ENCODE measurements at places on chromosomes 13 and 19.

DNA sequence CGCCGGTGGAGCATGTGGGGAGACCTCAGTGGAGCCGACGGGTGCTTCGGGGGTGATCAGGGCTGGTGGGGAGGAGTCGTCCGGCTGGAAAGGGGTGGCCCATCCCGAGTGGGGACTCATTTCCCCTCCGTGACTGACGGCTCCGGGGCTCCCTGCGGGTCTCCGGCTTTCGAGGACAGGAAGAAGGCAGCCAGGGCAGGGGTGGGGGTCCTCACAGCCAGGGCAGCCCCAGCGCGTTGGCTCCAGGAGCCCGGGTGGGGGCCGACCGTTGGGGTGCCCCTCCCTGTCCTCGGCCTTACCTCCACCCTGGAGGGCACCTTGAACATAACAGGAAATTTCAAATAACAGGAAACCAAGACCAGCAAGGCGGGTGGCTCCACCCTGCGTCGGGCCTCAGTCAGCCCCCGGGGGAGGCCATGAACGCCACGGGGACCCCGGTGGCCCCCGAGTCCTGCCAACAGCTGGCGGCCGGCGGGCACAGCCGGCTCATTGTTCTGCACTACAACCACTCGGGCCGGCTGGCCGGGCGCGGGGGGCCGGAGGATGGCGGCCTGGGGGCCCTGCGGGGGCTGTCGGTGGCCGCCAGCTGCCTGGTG, at the start of gene S1PR4:
Gene S1PR4, plus strand, starts transcription at position 393 of the 596 bp plus-strand sequence. Its CDS starts 24 bp downstream, at position 417.
- DNase-seq: peak; percentile 79

GRCh38 chr13:84571264-84571663, 689.0 kb upstream of the SLITRK1 start:
- DNase-seq: no peak

GRCh38 chr13:45658586-45659235, 43.2 kb upstream of the ERICH6B start:
- DNase-seq: no peak

GRCh38 chr19:2055931-2056836, 5.1 kb upstream of the MKNK2 start:
- no peak for DNase-seq

DNA sequence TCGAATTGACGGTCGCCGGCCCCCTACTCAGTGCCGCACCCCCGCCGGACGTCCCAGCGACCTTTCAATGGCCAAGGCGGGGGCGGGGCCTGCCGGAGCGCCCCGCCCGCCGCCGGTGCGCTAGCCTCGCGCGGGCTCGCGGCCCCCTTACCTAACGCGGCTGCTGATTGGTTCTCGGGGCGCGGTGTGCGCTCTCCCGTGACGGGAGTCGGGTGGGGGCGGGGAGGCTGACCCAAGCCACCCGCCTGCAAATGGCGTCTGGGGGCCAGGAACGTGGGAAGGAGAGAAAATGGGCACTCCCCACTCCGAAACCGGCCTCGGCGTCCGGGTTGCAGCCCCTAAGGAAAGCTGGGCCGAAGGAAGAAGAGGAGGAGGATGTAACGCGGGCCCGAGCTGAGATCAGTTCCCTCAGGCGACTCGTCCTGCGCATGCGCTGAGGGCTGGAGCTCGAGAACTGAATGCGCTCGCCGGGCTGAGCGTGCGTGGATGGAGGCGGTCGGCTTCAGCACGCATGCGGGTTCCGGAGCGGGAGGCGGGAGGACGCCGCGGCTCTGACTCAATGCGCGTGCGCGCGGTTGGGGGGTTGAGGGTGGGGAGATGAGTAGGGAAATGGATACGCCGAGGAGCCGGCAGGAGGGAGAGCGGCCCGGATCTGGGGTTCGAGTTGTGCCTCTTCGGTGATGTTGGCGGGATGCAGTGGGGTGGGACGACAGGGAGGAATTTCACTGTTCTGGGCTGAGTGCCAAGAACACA, at the start of gene SMG9:
Gene SMG9, minus strand, starts transcription at position 460 of the 753 bp plus-strand sequence. CDS start 4,221 bp downstream, outside the sequence.
- DNase-seq: peak; percentile 98

DNA sequence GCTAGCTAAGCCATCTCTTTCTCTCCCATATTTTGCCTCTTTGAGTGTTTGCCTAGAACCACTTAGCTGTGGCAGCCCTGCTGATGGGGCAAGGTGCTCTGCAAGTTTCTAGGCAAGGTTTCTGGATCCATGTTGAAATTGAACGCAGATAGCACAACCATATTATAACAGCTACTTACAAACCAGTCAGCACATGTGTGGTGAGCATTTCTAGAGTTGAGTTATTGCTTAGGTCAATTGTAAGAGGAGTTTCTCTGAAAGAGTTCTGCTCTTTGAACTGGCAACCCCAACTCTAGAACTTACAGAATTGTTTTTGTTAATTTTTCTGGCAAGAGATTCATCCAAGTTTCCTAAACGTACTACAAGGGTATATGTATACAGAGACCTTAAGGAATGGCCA, 103.3 kb downstream of the GGACT start:
- DNase-seq: no peak

DNA sequence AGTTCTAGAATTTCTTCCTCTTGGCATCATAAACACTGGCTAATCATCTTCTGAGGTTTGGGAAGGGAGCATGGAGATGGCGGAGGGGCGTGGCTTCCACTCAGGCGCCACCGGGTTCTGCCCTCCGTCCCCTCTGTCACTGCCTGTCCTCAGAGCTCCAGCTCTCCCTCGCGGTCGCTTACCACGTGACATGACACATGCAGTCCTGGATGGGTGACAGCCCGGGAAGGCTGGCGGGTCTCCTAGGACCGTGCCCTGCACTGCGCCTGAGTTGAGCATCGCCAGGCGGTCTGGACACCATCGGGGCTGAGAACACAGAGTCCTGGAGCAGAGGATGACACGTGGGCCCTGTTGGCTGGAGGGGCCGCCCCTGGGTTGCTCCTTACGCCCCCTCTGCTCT, 123.3 kb downstream of the RAB20 start:
- no peak for DNase-seq

- no peak for DNase-seq
These were observed 32.2 kb downstream of the SLC10A2 start for GRCh38 chr13:103033999-103034398.

DNA sequence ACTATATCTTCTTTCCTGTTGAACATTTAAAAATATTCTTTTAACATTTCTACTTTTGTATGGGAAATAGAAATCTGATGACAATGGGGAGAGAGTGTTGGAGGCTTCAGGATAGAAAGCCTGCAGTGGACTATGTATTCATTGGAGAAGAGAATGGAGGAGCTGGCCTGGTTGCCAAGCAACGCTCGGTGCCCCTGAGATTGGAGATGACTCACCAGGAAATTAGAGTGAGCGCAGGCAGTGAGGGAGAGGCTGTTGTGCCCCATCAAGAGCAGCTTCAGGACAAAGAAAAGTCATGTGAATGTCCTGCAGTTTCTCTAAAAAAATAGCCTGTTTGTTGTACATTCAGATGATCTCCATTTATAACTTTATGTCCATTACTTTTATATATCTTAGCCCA, 48.7 kb upstream of the ZNF835 start:
- no peak for DNase-seq

- DNase-seq: no peak
These were observed 545.3 kb upstream of the PCDH20 start for GRCh38 chr13:61960981-61961380.

DNA sequence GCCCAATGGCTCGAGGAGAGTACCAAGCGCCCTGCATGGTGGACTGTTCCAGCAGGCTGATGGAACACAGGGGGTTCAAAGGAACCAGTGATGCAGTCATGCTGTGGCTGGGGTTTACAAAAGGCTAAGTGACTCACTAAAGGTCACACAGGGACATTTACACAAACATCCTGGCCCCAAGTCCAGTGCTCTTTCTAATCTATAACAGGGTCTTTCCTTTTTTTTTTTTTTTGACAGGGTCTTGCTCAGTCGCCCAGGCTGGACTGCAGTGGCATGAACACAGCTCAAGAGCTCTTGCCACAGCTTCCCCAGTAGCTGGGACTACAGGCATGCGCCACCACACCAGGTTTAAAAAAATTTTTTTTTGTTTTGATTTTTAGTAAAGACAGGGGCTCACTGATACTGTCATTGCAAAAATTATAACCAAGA, 2.8 kb upstream of the SLC25A15 start:
- no peak for DNase-seq

DNA sequence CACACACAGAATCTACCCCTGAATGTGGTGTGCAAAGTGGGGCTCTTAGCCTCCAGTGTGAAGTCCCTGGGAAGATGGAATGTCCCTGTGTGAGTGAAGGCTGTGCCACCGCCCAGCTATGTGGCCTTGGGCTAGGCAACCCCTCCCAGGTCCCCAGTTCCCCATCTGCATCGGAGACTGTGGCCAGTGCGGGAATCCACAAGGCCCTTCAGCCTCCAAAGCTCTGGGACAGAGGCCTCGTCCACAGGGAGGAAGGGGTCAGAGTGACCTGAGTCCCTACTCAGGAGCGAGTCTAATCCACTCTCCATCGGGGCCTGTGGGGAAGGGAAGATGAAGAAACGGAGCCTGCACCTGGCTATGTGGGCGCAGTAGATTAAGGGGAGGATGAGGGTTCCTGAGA, 19.3 kb upstream of the KIR3DL3 start:
- no peak for DNase-seq

DNA sequence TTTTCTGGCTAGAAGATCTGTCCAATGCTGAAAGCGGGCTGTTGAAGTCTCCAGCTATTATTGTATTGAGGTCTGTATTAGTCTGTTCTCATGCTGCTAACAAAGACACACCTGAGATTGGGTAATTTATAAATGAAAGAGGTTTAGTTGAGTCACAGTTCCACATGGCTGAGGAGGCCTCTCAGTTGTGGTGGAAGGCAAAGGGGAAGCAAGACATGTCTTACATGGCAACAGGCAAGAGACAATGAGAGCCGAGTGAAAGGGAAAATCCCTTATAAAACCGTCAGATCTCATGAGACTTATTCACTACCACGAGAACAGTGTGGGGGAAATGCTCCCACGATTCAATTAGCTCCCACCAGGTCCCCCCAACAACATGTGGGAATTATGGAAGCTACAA, 980.4 kb downstream of the SLITRK5 start:
- no peak for DNase-seq

- no peak for DNase-seq
These were observed 17.0 kb downstream of the EPS8L1 start for GRCh38 chr19:55092423-55093318.

DNA sequence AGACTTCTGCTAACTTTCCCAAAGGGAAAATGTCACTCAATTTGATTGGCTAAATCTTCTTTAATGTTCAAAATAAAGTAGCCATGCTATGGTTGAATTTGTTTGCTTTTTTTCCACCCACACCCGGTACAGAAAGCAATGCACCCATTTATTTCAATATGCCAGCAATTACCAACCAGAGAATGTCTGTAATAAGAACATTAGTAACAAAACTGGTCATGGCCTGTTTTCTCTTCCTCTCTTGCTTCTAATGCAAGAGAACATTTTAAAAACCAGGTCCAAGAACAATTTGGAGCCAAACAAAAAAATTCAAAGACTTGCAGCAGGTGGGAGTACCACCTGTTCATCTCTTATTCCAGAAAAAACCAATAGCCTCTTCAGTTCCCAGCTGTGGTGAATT, 1108.8 kb upstream of the PCDH20 start:
- DNase-seq: no peak

- no peak for DNase-seq
These were observed 152.2 kb upstream of the UBL3 start for GRCh38 chr13:30002577-30002976.

DNA sequence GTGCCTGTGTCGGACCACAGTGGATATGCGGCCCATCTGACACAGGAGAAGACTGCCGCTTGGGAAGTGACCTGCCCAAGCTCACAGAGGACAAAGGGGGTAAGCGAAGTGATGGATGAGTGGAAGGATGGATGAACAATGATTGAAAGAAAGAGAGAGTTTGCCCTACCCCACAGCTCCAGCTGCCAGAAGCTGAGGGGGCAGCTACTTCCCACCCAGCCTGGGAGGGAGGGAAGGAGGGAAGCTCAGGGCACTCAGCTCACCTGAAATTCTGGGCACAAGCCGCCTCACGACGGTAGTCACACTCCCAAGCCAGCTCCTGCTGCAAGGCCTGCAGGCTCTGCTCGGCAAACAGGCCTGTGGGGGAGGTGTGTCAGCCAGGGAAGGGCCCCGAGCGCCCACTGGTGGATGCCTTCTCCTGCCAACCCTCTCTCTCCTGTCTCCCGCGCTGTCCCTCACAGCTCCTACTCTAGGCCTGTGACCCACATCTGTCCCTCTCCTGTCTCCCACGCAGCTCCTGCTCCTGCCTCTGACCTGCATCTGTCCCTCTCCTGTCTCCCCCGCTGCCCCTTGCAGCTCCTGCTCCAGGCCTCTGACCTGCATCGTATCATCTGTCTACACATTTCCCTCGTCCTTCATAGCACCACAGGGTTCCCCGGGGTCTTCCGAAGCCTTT, 12.0 kb upstream of the NUMBL start:
- DNase-seq: no peak

DNA sequence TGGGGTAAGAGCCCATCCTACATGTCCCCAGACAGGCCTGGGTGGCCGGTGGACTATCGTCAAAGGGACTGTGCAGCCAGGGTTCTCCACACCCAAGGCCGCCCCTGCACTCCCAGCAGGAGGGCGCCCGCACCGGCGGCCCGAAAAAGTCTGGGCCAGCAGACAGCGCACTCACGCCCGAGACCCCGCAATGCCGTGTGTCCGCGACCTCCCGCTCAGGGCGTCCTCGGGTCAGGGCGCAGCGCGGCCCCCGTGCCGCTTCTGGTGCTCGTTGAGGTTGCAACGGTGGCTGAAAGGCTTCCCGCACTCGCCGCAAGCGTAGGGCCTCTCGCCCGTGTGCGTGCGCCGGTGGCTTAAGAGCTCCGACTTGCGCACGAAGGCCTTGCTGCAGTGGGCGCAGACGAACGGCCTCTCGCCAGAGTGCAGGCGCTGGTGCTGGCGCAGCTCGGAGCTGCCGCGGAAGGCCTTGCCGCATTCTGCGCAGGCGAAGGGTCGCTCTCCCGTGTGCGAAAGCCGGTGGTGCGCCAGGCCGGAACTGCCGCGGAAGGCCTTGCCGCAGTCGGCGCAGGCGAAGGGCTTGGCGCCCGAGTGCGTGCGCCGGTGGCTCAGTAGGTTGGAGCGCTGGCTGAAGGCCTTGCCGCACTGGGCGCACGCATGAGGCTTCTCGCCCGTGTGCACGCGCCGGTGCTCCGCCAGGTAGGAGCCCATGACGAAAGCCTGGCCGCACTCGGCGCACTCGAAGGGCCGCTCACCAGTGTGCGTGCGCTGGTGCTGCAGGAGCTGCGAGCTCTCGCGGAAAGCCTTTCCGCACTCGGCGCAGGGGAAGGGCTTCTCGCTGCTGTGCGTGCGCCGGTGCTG, 2.8 kb upstream of the A1BG start:
- DNase-seq: peak; percentile 71

GRCh38 chr13:80235967-80236302, 105.0 kb downstream of the SPRY2 start:
- DNase-seq: no peak

- DNase-seq: no peak
These were observed 59.5 kb downstream of the TNFRSF19 start for GRCh38 chr13:23629566-23630272.

DNA sequence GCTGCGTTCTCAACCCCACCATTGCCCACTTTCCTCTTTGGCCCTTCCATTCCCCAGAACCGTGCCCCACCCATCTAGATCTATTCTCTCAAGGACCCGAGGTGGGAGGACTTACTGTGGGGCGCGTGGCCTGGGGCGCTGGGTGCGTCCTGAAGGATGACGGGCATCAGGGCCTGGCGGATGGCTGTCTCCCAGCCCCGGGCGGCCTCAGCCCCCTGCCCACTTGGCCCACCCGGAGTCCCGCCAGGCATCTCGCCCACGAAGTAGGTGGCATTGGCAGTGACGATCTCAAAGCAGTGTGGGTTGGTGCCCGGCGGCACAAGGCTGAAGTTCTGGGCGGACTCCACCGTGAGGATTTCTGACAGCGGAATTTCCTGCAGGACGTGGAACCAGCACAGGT, 23.2 kb downstream of the PRKD2 start:
- no peak for DNase-seq

Measured in activated T-cell treated with anti-CD3 and anti-CD28 coated beads, Interleukin-2, amount 50 U/mL, for 24 hours (primary cell).